ENCODE measurements at places on chromosomes 13 and 19.
A peak's percentile ranks its signal among the peaks of the same experiment; 100 is the strongest.

DNA sequence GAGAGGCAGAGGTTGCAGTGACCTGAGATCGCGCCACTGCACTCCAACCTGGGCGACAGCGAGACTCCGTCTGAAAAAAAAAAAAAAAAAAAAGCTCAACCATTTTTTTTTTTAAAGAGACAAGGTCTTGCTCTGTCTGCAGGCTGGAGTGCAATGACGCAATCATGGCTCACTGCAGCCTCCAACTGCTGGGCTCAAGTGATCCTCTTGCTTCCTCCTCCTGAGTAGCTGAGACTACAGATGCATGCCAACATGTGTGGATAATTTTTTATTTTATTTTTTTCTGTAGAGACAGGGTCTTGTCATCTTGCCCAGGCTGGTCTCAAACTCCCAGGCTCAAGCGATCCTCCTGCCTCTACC lies 10.3 kb downstream of the EHD2 start:
- no peak for DNase-seq

- no peak for DNase-seq
Observed at GRCh38 chr13:94359875-94360274, 119.6 kb downstream of the DCT start.

DNA sequence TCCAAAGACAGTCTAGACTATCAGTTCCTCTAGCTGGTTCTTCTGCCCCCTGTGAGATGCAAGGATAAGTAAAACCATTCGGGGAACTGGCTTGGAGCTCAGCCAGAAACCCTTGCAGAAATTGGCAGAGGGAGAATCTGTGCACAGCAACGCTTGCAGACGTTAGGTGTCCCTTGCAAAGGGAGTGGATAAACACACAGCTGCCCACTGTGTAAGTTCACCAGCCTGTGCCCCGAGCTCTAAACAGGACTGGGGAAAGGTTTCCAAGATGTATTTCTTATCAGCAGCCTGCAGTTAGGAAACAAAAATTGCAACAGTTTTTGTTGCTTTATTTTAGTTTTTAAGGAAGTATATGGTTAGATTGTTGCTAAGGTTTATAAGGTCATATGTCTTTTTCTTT lies 19.0 kb upstream of the ADGRE1 start:
- DNase-seq: no peak

DNA sequence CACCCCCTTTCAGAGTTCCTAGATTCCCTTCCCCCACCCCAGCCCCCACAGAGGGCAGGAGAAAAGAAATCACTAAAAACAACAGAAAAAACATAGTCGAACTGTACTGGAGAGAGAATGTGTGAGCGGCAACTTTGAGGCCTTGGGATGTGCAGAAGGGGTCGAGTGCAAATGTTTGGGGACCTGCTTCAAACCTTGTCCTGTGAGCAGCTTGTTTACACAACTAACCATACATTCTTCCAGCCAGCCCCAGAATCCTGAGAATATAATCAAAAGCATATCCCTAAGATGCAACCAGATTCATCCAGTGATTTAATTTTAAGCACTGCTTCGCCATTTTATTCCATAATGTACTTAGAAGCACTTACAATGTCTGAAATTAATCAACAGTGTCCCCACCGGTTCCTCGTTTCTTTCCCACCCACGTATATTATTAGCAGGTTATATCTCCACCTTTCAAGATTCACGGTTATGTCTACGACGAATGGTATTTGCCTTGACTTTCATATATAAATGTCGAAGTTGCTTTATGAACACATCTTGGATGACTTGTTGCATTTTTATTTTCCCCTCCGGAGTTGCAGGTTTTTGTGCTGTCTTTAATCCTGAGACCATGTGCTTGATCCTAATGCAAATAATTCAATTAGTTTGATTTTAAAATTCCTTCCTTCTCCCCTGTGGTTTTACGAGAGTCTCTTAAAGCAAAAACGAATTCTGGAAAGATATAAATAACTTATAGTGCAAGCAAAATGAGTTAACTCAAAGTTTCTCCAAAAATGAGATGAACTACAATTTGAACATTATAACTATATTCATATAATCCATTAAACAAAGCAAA lies 107.6 kb downstream of the ZIC5 start:
- no peak for DNase-seq

DNA sequence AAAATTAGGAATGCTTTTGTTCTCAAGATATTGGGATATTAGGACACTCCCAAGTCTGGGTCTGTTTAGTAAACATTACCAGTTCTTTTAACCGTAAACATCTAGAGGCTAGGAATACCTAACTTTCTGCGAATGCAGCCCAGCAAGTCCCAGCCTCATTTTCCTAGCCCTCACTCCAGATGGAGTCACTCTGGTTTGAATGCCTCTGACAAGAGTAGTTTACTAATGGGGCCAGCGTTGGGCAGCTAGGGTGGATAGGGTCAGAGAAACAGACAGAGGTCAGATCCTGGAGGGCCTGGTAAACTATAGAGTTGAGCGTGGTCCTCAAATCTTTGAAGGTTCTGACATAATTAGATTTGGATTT lies 53.6 kb downstream of the WDFY2 start:
- DNase-seq: no peak

GRCh38 chr13:113401452-113402415 lies 37.8 kb upstream of the GRTP1 start:
- DNase-seq: no peak

DNA sequence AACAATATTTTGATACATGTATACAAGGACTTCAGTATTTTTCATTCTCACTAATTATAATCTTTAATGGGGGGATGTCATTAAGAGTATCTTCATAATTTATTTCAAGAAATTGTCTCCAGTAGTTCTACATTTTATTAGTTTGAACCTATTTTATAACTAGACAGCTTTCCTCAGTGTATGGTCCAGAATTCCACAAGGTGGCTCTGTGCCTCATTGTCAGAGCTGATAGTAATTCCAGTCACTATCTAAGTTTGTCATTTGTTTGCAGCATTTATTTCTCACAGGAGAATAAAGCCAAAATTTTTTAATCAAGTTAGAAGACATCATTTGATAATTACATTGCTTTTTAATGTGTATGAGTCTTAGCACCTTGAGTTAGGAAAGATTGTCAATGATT lies 1633.0 kb upstream of the PCDH20 start:
- DNase-seq: no peak

- DNase-seq: no peak
Observed at GRCh38 chr19:7550987-7551761, 15.7 kb downstream of the PNPLA6 start.

DNA sequence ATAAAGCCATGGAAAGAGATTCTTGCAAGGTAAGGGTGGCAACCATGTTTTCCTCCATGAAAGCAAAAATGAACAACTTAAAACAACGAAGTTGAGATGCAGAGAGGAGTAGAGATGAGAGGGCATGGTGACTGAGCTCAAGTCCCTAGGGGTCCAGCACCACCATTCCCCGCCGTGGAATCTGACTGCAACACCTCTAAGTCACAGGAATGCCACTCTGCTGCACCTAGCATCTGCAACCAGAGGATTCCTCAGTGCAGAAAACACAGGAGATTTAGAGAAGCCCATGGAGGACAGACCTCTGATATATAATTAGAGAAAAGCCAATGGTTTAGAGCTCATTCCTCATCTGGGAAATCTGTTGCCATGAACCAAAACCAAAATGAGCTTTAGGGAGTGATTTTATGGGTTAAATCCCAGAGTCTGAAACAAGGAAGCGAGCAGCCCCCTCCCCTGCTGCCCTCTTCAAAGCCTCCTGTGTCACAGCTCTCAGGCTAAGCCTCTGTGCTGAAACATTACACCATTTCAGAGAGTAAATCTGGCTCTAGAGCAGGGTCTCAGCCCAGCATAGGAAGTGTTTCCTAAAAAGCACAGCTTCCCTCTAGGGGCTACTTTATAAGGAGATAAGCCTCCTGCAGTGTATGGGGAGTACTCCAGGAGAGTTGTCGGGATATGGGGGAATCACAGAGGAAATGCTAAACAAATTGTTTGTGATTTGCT lies 1043.6 kb downstream of the UQCRFS1 start:
- no peak for DNase-seq

- no peak for DNase-seq
Observed at GRCh38 chr13:89749888-89750287, 1597.6 kb upstream of the MIR17HG start.

- no peak for DNase-seq
Observed at GRCh38 chr13:110301606-110302553, 5.1 kb downstream of the COL4A1 start.

DNA sequence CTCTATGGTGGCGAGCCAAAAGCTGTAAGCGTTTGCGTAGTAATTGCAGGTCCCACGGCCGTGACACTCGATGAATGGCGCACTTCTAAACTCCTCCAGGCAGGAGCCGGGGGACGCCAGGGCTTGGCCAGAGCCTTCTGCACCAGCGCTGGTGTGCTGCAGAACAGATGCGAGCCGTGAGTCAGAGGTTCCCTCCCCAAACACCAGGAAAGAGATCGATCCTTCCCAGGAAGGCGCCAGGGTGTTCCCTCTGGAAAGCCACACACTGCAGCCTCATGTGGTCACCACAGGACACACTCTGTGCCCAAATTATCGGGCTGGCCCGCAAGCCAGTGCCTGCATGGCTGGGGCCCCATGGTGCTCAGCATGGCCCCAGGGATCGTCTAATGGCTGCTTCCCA lies 154.6 kb downstream of the COL4A1 start:
- DNase-seq: no peak

GRCh38 chr19:40136818-40137217 lies 46.1 kb upstream of the ZNF780A start:
- DNase-seq: no peak

DNA sequence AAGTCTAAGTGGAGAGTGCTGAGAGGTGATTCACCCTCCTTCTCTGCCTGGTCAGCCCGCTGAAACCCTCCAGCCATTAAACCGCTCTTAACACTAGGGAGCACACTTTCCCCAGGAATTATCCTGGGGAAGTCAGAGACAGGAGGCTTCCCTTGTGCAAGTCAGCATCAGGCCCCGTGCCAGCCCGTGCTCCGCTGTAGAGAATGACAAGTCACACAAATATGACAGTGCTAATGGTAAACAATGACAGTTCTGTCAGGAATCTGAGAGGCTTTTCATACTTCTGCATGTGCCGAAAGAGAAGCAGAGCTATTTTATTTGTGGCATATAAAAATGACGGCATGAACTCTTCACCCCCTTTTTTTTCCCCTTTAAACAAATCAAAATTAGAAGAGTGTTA lies 816.9 kb upstream of the SLC10A2 start:
- DNase-seq: peak; percentile 78

GRCh38 chr19:10520652-10521318 lies 3.5 kb upstream of the S1PR5 start:
- no peak for DNase-seq

DNA sequence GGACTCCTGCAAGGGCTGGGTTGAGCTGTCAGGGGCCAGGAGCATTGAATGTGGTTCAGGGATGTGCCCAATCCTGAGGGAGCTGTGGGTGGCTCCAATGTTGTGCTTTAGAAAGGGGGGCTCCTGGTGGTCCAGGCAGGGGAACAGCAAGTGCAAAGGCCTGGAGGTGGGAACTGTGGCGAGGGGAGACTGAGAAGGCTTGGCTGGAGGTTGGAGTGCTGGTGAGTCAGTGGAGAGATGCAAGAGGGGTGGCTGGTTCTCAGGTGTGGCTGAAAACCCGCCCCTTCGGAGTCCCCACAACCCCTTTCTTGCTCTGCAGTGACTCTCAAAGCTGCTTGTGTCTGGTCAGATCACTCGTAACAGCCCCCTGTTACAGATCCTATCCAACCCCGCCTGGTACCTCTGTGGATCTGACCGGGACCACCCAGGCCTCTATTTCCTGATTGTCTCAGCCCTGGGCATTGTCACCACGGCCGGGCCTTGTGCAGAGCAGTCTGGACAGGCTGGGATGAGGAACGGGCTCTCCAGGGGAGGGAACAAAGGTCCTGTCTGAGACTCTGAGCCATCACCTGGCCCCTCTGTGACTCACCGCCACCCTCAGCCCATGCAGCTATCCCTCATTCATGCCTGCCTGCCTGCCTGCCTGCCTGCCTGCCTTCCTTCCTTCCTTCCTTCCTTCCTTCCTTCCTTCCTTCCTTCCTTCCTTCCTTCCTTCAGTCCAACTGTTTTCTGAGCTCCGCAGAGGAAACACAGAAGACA lies 1.4 kb upstream of the KCNN1 start:
- no peak for DNase-seq

DNA sequence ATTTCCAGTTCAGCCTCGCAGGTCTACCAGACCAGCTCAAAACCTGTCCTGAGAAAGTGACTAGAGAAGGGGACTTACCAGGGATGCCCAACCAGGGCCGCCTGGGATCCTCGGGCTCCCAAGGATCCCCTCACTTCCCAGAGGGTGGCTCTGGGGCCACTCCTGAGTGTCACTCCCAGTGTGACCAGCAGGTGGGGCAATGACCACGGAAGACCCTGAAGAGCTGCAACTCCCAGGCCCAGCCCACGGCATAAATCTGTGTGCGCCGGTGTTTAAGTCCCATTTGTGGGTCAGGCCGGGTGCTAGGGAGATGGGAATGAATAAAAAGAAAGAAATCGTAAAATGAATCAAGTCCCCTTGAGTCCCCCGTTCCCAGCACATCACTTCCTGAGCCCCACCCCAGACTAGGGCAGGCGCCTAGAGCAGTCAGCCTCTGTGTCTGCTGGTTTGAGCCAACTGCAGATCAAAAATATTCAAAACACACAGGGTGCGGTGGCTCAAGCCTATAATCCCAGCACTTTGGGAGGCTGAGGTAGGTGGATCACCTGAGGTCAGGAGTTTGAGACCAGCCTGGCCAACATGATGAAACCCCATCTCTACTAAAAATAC lies 10.7 kb downstream of the PTGIR start:
- DNase-seq: peak; percentile 87

GRCh38 chr19:16074488-16075365 lies 1.6 kb upstream of the TPM4 start:
- no peak for DNase-seq

DNA sequence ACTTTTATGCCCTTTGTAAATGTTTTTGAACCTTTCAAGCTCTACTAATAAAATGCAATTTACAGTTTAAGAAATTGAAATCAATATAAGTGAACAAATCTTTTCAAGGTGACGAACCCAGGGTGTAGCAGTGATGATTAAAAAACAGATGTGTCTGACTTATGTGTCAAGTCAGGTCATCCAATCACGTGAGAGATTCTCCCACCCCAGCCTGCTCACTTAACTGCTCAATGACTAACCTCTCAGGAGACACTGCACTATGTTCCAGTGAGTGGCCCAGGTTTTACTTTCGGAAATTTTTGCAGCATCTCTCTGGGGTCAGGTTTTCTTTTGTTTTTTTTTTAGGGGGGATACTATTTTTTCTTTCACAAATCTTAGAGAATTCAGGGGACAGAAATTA lies 60.7 kb downstream of the ZNF429 start:
- no peak for DNase-seq

DNA sequence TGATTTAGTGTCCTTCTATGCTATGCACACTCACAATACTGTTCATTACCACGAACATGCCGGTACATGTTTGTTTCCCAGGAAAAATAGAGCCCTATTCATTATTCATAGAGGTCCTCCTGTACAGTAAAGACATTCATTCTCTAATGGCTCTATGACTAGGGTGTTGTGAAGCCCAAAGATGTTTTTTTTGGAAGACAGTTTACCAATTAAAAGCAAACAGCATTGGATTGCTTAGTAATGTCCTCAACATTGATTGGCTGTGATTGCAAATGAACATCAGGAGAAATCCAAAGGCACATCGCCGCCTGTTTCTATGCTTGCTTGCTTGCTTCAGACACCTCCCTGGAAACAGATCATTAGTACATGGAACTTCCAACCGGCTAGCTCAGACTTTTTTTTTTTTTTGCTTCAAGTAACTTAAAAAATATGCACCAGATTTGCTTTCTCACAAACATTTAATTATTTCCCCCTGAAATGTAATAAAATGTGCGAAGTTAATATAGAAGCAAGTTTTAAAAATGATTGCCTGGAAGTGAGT lies 8.8 kb upstream of the GPC6 start:
- DNase-seq: no peak
